ENCODE measurements at places on chromosomes 3 and 15.

DNA sequence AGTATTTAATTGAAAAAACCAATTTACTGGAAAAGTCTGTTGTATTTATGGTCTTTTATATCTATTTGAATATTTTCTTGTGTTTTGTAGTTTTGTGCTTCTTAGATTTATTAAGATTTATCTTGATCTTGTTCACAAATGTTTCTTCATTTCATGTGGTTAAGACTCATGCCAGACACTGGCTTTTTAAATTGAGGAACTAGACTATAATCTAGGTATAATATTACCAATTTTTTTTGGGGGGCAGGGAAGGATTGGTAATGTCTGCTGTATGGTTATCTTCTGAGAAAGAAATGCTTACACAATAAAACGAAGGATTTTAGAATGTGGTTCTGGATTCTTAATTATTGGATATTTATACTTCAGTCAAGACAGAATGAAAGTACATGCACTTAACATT lies 24.9 kb downstream of the AP4E1 start:
- DNase-seq = no peak

GRCh38 chr3:187804745-187805121 lies 59.5 kb upstream of the BCL6 start:
- no peak for DNase-seq

GRCh38 chr3:15899388-15899787 lies 101.6 kb upstream of the ANKRD28 start:
- no peak for DNase-seq

DNA sequence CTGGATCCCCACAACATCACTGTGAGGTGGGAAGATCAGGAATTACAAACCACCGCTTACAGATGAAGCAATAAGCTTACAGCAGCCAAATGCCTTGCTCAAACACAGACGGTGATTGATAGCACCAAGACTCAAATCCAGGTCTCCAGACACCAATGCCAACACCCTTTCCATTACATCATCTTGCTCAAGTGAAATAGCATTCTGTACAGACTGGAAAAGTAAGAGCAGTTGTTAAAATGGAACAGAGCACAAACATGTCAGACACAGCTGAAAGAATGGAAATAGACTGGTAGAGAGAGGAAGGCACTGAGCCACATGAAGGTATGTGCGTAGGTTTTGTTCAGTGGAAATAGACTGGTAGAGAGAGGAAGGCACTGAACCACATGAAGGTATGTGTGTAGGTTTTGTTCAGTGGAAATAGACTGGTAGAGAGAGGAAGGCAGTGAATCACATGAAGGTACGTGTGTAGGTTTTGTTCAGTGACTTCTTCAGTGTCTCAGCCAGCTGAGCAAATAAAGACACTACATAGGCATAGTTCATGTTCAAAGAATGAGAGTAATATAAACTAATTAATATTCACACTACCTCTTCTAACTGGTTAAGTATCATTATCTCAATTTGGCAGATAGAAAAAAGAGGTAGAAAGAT lies 15.6 kb downstream of the CLDN1 start:
- no peak for DNase-seq

GRCh38 chr15:31145271-31145911 lies 43.9 kb upstream of the TRPM1 start:
- DNase-seq = no peak

DNA sequence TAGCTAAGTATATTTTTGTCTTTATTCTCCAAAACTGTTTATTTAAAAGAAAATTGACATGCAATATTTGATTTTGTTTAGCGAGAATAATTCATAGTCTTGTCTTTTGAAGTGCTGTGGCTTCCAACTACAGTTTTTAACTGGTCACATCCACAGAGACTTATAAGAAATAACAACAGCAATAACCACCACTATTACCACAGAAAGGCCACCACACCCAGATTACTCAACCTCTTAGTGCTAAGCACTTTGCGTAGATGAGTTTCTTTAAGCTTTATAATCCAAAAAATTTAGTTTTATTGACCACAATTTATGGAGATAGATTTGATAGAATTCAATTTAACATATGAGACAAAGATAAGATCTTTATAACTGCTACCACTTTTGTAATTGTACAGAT lies 468.4 kb upstream of the UBE2E2 start:
- no peak for DNase-seq

DNA sequence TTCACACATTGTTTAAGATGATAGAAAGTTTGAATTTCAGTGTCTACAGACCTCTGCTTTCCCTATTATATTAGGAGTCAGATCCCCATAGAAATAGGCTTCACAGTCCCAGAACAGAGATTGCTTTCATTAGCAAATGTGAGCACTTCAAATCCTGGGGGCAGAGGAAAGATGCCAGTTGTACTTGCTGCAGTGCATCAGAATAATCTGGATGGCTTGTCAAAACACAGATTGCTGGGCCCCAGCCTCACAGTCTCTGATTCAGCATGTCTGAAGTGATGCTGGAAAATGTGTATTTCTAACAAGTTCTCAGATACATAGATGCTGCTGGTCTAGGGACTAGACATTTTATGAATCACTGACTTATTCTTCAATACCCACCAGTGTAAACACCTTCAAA lies 375.2 kb downstream of the FGF12 start:
- no peak for DNase-seq

DNA sequence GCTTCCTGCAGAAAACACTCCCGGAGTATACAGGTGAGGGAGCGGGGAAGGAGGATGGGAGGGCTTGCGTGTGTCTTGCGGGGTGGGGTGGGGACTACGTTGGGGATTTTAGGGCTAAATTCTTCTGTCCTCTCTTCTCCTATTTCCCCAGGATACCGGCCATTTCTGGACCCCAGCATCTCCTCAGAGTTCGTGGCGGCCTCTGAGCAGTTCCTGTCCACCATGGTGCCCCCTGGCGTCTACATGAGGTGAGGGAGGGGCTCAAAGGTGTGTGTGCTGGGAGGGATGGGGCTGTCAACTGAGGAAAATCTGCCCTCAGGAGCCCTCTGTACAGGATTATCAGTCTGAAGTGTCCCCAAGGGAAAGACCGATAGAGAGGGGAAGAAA lies 6.6 kb downstream of the DUOX1 start:
- DNase-seq = no peak

GRCh38 chr3:175342196-175342595 lies 483.1 kb downstream of the NAALADL2 start:
- DNase-seq = no peak

DNA sequence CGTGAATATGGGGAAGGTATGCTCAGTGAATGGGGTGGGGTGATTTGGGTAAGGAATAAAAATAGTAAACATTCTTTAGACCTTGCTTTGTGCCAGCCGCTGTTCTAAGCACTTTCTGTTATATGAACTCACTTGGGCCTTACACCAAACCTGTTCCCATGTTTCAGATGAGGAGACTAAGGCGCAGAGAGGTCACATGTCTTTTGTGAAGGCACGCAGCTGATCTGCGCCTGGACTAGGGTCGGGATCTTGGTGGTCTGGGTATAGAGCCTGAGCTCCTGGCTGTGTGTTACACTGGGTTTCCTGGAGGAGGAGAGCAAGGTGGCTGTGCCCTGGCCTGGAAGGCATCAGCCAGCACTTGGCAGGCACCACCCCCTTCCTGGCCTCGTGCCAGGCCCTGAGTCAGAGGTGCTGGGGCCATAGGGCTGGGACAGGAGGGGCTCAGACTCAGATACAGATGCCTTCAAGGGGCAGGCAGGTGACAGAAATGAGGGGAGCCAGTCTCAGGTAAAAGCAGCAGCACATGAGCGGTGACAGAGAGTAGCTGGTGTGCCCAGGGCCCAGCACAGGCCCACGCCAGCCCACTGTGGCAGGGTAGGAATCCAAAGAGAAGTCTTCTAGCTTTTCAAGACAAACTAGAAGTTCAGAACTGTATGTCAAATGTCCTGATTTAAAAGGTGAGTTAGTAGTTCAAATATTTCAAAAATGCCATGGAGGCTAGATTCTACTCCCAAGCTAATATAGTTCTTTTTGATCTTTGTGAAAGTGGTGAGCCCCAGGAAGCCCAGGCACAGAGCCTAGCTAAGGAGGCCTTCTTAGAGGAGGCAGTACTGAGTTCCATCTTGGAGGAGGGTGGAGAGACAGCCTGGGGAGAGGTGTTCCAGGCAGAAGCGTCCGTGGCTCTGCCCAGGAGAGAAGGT lies 83.1 kb downstream of the DNAJB8 start:
- peak; percentile 16 for DNase-seq

GRCh38 chr3:107877936-107878335 lies 212.9 kb downstream of the CD47 start:
- no peak for DNase-seq

GRCh38 chr3:12956316-12956660 lies 114.9 kb upstream of the RPL32 start:
- DNase-seq = no peak

DNA sequence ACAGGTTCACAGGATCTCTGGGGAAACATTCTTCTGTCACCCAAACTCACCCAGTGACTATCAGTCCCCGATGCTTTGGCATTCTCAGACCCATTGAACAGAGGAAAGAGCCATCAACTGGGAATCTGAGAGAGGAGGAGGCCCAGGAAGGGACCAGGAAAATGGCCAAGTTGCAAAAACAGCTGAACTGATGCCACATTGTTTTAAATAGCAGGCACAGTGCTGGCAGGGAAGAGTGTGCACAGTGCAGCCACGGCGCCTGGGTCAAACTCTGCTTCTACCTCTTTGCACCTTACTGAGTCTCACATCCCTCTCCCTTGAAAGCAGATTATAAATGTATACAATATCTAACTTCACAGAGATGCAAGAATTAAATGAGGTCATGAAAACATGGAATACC lies 66.4 kb downstream of the SRGAP3 start:
- no peak for DNase-seq

- no peak for DNase-seq
Measured at GRCh38 chr3:13786811-13787210, 93.1 kb downstream of the WNT7A start.

GRCh38 chr3:60657972-60658371 lies 593.3 kb downstream of the FHIT start:
- no peak for DNase-seq

DNA sequence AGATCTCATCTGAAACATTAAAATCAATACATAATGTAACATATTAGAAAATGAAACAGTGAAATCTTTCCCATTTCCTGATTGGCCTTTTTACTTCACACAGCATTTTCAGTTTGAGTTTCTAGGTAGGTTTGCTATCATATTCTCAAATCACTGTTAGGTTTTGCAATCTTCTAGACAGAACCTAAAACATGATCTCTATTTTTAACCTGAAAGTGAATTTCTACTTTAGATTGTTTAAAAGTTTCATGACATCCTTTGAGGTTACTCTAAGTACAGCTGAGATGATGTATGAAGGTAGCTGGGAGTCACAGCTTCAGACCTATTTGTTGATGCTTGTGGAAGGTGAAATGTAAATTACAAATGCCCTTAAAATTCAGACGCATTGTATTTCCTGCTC lies 118.4 kb upstream of the GPR149 start:
- no peak for DNase-seq

DNA sequence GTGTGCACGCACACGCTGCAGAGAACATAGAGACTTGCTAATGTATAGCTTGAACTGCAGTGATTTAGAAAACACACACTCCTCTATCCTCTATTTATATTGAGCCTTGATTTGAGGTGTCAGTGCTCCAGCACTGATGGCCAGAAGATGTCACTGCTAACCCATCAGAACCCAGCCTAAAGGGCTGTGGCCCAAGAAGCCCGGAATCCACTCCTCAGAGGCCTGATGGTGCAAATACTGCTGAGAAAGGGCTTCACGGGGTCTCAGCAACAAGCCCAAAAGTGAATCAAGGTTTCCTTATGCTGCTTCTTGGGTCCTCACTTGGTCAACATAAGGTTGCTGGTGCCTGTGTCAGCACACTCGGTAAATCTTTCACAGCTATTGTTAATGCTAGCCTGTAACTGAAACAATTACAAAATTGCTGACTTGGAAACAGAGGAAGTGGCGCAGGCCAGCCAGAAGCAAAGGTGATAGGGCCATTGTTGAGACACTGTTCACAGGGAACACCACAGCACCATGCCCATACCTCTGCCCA lies 60.3 kb downstream of the HEG1 start:
- DNase-seq = no peak

DNA sequence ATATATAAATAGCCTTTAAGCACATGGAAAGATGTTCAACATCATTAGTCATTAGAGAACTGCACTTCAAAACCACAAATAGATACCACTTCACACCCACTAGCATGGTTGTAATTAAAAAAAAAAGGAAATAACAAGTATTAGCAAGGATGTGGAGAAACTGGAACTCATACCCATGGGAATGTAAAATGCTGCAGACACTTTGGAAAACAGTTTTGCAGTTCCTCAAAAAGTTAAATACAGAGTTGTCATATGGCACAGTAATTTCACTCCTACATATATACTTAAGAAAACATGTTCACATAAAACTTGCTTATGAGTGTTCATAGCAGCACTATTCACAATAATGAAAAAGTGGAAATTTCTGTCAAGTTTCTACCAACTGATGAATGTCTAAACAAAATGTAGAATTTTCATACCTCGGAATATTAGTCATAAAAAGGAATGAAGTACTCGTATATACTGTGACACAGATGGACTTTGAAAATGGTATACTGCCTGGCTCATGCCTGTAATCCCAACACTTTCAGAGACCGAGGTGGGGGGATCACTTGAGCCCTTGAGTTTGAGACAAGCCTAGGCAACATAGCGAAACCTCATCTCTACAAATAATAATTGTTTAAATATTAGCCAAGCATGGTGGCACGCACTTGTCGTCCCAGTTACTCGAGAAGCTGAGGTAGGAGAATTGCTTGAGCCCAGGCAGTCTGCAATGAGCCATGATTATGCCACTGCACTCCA lies 28.1 kb downstream of the BCL2A1 start:
- DNase-seq = no peak

- no peak for DNase-seq
Measured at GRCh38 chr15:90287101-90287500, 21.6 kb downstream of the NGRN start.

DNA sequence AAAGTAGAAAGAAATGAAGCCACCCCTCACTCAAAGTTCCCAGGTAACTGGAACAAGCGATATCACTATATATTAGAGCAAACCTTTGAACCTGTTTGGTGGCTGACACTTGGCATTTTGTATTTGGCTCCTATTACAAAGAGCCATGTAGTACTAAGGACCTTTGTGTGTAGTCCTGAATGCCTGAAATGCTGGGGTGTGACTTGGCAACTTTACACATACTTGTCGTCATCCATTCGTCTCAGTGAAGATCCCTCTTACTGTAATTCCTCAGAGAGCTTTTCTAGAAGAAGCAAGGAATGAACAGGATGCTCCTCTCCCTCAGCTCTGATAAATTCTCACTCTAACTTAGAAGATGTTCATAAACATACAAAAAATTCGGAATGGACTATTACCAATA lies 216.1 kb upstream of the CDIN1 start:
- DNase-seq = no peak

DNA sequence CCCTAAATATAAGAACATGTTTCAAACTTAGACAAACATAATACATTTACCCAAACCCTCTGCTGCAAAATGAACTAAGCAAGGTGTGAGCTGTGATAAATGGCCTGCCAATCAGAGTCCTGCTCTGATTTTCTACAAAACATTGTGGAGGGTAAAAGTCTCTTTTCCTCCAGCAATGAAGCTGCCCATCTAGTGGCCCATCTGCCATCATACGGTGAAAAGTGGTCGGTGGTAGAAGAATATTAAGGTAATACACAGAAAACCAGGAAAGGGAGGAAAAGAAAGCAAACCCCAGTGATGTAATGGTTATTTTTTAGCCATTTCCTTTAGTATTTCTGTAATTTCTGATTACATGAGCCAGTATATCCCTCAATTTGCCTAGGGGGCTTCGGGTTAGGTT lies 838.1 kb downstream of the TBL1XR1 start:
- DNase-seq = no peak

GRCh38 chr3:41854956-41855355 lies 106.9 kb downstream of the ULK4 start:
- DNase-seq = no peak

- DNase-seq = no peak
Measured at GRCh38 chr3:134552784-134553183, 66.9 kb downstream of the CEP63 start.

- no peak for DNase-seq
Measured at GRCh38 chr3:189589179-189589569, 42.0 kb upstream of the TP63 start.
